ENCODE measurements at places on chromosomes 11 and 22.

DNA sequence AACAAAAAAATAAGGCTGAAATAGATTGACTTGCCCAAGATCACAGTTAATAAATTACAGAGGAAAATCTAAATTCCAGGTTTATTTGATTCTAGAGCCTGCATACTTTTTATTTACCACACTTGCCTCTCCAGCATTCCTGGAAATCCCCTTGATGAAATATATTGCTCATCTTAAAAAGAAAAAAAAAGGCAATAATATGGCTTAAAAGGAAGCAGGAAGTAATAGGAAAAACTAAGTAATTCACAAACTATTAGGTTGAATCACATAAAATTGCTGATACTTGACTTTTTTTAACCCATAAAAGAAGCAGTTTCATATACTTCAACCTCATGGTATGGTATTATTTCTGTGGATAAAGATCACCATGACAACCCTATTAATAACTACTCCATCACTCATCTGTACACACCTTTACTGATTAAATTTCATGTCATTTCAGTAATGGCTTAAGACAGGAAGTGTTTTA, 52.9 kb downstream of the COPB1 start:
- no peak for DNase-seq

GRCh38 chr22:42472671-42473070, 40.5 kb upstream of the NFAM1 start:
- DNase-seq, result no peak

DNA sequence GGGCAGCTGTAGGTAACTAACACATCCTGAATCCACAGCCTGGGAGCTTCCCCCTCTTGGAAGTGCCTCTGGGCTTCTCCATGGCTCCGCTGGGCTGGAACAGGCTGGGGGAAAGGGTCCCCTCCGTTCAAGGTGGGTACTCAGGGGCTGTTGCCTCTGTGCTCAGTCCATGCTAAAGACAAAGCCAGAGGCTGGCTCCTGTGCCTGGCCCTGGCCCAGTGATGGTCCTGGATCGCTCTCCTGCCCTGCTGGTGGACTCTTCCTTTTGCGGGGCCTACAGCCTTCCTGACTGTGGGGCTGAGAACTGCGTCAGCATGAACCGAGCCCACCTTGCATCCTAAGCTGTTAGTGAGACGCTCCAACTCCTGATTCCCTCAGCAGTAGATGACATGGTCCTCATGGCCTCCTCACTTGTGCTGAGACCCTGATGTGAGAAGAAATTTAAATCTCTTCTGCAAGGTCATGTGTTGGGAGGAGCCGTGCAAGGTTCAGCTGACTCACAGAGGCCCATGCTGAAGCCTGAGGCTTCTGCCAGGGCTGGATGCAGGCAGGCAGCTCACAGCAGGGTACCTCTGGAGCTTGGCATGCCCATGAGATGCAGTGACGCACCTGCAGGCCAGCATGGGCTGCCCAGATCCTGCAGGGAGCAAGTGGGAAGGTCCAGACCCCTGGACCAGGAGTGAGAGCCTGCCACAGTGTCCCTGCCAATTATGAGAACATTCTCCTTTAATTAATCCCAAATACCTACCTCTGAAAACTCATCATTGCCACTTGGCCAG, 1285.5 kb downstream of the TBC1D22A start:
- DNase-seq, result no peak

- DNase-seq, result peak; percentile 50
Observed at GRCh38 chr22:32202539-32203180, 2.2 kb downstream of the RFPL2 start.

- no peak for DNase-seq
Observed at GRCh38 chr11:60941371-60942119, 10.4 kb downstream of the SLC15A3 start.

DNA sequence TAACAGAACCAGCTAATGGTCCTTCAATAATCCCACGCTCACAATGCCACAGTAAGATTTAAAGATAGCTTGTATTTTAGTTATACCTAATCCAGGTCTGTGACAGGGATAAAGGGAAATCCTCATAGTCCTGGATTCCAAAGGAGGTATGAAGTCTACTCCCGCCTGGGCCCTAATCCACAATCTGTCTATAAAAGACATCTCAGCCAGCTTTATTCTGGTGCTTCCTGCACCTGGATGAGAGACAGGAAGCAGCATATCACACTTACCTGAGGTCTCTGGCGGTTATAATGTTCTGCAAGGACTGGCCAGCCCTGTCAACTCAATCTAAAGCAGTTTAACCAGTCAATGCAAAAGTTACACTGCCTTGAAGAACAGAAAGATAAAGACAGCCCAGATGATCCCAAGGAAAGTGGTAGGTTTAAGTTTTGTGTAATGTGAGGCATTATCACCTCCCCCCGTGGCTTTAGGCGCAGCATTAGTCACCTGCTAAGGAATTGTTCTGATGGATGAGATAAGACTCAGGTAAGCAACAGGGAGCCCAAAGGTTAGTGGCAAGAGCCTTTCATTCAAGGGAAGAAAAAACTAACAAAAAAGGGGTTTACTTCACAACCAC, 57.6 kb downstream of the PLEKHA7 start:
- no peak for DNase-seq

GRCh38 chr11:62124186-62125113, 639 bp downstream of the INCENP start:
- DNase-seq, result peak; percentile 52

DNA sequence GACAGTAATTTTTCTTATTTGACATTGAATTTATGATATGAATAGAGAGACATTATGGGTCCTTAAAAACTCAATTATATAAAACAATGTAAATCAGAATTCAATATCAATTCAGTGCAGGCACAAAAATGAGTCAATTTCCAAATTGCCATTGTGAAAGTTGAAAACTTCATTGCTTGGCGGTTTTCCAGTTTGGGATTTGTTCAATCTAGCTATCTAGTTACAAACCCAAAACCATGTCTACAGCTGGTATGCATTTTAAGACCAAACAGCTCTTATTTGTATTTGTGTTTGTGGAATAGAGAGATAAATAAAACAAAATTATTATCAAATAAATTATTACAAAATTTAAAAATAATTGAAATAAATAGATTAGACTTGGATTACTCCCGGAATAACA, 1206.6 kb upstream of the RAG2 start:
- DNase-seq, result no peak

- no peak for DNase-seq
Observed at GRCh38 chr11:334264-334994, 13.8 kb upstream of the IFITM3 start.

GRCh38 chr11:118148856-118149255, 3.8 kb downstream of the SCN4B start:
- DNase-seq, result no peak

DNA sequence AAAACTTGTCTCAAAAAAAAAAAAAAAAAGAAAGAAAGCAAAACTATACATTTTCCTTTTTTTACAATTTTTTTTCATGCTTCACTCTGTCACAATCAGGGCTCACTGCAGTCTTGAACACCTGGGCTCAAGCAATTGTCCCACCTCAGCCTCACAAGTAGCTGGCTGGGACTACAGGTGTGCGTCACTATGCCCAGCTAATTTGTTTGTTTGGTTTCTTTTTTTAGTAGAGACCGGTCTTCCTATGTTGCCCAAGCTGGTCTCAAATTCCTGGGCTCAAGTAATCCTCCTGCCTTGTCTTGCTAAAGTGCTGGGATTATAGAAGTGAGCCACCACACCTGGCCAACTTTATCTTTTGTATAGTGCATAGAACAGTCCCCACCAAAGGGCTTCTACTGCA, 15.0 kb upstream of the CXCR5 start:
- DNase-seq, result no peak

DNA sequence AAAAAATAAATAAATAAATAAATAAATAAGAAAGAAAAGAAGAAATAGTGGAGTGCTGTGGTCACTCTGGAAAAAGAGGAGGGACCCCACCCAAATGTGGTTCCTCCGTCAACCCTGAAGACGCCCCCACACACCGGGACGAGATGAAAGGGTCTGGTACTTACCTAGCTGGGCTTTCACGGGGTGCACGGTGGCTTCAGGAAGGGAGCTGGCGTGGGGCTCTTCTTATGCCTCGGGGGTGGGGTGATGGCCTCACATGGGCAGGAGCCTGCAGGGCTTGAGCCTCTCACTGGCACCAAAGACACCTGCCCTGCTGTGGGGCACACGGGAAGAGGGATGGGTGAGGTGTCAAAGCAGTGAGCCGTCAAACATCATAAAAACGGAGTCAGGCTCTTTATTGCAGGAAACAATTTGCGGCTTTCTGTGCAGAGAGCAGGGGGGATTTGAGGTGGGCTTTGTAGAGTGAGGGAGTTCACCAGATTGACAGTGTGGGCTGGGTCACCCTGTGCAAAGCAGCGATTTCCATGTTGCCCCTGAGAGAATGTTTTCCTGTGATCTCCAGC, 28.0 kb upstream of the KRTAP5-6 start:
- DNase-seq, result no peak

DNA sequence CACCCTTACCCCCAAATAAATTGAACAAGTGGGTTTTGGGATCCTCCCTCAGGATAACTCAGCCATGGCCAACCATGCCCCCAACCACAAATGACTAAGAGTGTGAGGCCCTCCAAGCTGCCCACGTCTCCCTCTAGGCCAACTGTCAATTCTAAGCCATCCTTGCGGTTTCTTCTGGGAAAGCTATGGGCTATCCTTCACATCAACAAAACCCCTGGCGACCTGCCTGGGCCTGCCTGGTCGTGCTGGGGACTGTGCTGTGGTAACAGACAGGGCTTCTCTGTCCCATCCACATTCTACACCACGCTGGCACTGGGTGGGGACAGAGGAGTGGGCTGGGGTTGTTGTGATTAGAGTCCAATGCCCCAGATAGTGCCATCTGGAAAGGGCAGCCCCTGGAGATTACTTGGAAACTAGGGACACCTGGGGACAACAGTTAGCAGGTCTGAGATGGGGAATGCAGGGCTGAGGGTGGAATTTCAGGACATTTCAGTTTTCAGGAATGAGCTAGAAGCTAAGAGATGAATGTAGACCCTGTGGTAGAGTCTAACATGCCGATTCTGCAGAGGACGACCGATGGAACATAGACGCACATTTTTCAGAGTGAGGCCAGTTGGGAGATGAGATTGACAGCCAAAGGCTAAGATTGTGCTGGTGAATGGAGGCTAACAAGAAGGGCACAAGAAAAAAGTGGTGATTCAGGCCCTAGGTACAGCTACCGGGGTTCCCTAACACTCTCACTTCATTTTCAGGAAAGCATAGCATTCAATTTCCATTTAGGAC, 131.9 kb downstream of the RASSF10 start:
- no peak for DNase-seq

DNA sequence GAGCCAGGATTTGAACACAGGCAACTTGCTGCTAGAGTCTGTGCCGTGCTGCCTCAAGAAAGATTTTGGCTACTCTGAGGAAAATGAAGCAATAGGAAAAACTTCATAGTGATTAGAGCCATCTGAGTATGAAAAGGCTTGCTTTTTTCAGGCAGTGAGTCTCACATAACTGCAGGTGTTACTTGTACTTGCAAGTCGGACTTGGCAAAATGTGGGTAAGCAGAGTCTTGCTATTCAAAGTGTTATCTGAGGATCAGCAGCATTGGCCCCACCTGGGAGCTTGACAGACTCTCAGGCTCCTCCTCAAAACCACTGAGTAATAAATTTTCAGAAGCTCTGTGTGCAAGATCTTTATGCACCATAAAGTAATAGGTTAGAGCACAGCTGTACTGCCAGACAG, 18.1 kb downstream of the RNF141 start:
- DNase-seq, result no peak

GRCh38 chr11:26623076-26623659, 51.1 kb upstream of the MUC15 start:
- DNase-seq, result no peak

DNA sequence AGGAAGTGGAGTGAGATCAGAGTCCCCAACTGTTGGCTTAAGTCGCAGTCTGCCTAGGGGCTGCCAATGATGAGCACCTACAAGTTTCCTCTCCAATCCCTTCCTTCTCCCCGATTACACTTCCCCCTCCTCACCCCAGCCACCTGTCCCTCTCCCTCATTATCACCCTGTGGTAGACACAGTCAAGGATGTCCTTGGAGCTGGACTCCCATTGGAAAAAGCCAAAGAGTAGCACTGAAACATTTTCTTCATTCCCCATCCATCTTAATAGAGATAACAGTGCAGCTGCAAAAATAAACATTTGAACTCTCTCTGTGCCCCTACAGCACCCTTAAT, 146.2 kb downstream of the DBX1 start:
- no peak for DNase-seq

DNA sequence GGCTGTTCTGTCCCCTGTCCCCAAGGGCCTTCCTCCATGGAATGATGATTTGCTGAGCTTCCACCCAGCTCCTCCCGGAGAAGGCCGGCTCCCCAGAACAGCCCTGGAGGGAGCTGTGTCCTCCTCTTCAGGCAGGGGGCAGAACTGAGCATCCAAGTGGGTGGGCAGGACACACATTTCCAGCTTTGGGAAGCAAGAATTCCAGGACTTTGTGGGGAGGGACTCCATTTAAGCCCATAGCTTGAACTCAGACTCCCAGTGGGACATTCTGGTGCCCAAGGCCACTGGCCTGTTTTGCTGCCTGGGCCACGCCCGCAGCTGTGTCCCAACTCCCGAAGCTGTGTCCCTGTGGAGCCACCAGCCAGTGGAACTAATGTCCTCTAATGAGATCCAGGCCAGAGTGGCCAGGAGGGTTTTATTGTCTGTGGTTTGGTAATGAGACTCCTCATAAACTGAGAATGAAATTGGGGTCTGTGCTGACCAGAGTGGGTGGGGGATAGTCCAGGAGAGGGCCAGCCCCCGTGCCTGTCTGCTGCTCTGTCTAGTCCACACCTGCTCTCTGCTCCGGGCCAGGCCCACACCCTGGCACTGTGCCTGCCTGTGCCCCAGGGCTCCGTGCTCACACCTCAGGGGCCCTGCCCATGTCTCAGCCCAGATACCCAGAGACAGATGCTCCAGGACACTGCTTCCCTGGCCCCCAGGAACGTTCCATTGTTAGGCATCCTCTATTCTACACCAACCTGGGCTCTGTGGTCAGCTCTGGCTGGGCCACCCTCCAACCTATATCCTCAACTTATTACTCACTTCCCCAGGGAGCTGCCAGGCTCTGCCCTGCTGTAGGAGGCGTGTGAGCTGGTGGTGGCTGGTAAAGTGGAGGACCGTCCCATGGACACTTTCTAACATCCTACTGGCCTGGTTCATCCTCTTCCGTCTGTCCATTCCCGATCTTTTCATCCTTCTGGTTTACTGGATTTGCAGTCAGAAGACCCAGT, 7.6 kb downstream of the NECTIN1 start:
- DNase-seq, result no peak

DNA sequence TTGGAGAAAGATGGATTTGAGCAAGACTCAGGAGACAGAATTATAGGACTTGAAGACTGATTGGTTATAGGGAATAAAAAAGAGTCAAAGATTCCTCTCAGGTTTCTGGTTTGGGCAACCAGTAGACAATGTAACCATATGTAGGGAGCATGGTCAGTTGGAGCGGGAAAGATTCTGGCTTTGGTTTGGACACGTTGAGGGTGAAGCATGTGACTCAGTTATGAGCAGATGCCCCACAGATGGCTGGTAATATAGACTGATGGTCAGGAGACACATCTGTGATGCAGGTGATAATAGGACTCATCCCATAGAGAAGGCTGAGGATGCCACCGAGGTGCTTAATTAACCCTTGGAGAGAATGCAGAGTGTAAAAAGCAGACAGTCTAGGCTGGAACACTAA, 132.1 kb downstream of the CD44 start:
- DNase-seq, result no peak
